ENCODE measurements at places on chromosomes 12 and 14.

GRCh38 chr12:42539696-42540095, 49.9 kb downstream of the PRICKLE1 start:
- no peak for DNase-seq

GRCh38 chr12:66956300-66956699, 277.4 kb upstream of the GRIP1 start:
- DNase-seq, result no peak

DNA sequence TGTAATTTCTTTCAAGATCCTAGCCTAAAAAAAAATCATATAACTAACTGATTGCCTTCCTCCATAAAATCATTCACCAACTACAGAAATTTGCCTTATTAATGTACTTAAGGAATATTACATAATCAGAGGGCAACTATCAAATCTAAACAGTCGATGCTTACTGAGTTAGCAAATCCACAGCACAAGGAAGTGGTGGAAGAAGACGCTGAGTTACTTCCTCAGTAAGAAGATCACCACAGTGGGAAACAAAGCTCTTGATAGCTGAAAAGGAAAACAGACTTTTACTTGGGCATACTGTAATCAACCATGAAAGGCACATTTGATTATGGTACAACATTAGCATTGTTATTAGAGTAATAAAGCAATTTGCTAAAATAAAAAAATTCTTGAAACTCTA, 48.7 kb downstream of the HEATR5A start:
- no peak for DNase-seq

DNA sequence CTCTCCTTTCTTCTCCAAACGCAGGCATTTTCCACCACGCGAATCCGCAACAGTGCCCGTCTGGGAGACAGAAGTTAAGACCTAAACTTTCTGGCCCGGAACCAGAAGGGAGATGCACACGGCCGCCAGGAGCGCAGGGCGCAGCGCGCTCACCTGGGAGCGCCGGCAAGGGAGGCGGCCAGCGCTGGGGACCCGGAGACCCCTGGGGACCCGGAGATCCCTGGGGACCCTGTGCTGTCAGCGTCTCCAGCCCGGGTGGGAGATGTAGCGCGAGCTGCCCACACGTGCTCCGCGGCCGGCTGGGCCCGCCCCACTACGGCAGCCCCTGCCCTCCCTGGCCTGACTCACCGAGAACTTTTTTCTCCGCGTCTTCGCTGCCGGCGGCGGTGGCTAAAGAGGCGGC, 620 bp downstream of the YBX3 start:
- DNase-seq, result peak; percentile 24

DNA sequence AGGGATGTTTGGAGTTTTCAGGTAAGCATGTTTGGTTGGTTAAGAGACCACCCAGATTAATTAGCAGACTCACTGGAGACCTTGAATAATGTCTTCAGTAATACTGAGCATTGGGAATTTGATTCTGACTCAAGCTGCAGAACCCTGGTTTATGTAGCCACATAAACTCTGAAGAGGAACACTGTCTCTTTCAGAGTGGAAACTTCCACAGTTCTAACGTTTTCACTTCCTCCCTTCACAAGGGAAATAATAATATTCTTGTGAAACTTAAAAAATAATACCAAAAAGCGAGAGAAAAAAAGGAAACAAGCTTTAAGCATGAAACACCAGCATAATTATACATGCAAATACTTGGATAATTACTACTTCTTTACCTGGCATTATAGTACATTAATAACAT, 40.0 kb upstream of the ST8SIA1 start:
- no peak for DNase-seq

DNA sequence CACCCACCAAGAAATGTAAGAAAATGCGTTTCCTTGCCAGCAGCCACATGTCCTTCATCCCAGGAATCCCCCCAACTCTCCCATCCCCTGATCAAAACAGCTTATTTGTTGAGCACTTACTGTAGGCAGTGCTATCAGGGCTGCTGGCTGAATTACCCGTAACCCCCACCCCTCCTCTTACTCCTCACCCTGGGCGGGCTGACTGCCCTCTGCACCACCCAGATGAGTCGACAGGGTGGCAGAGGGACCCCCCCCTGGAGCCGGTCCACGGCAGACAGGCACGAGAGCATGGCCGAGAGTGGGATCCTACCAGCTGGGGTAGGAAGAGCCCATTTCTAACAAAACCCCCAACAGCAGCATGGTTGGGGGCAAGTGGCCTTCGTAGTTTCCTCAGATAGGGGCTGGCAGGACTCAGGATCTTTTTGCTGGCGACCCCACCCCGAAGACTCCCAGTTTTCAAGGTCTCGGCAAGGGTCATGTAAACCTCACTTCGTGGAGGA, 1.1 kb upstream of the RHOF start:
- no peak for DNase-seq

DNA sequence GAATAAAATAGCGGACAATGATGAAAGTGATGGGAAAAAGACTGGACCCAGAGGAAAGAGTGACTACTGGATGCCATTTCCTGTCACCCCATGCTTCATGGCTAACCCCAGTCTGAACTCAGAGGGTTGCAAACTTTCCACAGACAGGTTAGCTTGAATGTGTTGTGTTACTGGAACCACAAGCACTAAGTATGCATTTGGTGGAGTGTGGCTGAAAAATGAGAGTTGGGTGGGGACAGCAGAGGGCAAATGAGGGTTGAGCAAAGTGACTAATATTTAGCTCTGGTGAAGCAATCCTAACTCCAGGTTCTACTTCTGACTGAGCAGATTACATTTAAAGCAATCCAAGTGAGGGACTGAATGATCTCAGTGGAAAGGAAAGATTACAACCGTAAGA, 1.6 kb downstream of the SLC16A7 start:
- DNase-seq, result peak; percentile 31

Data from stimulated activated CD8-positive, alpha-beta memory T cell treated with anti-CD3 and anti-CD28 coated beads, Interleukin-4, amount 100 ng/mL, for 4 hours (primary cell).